T-cell (primary cell): ENCODE measurements at places on chromosomes 1 and 21. TPM values are rescaled to one million over a fixed set of nuclear protein-coding genes. Genes with fewer than 3 reads are reported as not detected.
A peak's percentile ranks its signal among the peaks of the same experiment; 100 is the strongest.

The CD101 gene
- total RNA-seq: 4.8 TPM

The WNT9A gene
- 0.29 TPM for total RNA-seq

The FTCD gene
- total RNA-seq: not detected

The DENND2C gene
- total RNA-seq: 1.5 TPM

DNA sequence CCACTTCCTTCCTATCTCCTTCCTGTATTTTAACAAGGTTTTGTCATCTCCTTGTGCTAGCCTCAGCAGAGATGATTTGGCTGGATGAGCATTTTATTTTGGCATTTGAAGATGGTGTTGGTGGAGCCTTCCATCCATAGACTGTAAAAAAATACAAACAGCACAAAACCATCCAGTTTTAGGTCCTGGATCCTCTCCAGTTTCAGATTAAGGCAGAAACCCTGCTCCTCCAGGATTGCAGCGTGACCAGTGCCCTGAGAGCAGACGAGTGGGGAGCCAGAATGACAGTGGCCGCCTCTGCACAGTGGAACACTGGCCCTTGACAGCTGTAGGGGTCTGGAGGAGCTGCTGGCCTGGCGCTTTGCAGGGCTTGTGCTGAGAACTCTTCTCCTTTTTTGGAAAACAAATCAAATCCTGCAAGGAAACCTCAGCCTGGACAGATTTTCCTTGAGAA lies 72.2 kb upstream of the GADD45A start:
- H3K27me3 ChIP-seq: no peaks in the 10 kb centered on the region
- DNase-seq: no peak
- H3K4me1 ChIP-seq: no peaks in the 10 kb centered on the region
- H3K36me3 ChIP-seq: no peaks in the 10 kb centered on the region

- peaks cover 11% of the 10 kb centered on the region for H3K4me1 ChIP-seq
- peak; percentile 79 for DNase-seq
- no peak within 1 kb of the TSS for H3K27ac ChIP-seq
- no peaks in the 10 kb centered on the region for H3K36me3 ChIP-seq
Observed at GRCh38 chr1:156571919-156572662, at the start of gene IQGAP3. Gene IQGAP3, minus strand, starts transcription at chr1:156572565. Its CDS starts 36 bp downstream, at chr1:156572529.

DNA sequence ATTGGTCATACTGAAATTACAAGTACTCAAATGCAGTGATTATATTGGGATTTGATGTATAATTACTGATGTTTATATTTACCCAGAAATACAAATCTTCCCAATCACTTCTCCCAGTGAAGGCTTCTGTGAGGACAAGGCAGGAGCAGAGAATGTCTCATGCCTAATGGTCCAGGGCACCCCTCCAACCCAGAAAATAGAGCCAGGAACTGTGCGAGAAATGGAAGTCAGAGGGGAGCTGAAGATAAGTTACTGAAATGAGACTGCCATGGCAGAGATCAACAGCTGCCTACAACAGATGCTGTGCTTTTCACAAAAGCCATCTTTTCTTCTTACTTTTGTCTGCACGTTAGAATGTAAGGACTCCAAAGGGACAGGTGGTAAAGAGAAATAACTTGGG lies 171.2 kb downstream of the TTLL7 start:
- no peak overlapping the region for H3K4me3 ChIP-seq
- no peaks in the 10 kb centered on the region for H3K36me3 ChIP-seq
- DNase-seq: no peak
- no peaks in the 10 kb centered on the region for H3K27me3 ChIP-seq
- H3K27ac ChIP-seq: no peak overlapping the region
- H3K4me1 ChIP-seq: no peaks in the 10 kb centered on the region

- peaks cover 54% of the 10 kb centered on the region for H3K4me1 ChIP-seq
- peaks cover 42% of the 10 kb centered on the region for H3K36me3 ChIP-seq
- peak overlapping the region; percentile 45 for H3K4me3 ChIP-seq
- peak; percentile 35 for DNase-seq
- peak overlapping the region; percentile 66 for H3K27ac ChIP-seq
Observed at GRCh38 chr1:205313563-205314308, 7.8 kb downstream of the NUAK2 start.

GRCh38 chr1:99786751-99787501 lies 20.5 kb upstream of the FRRS1 start:
- peaks cover 9% of the 10 kb centered on the region for H3K4me1 ChIP-seq
- no peak overlapping the region for H3K27ac ChIP-seq
- no peak overlapping the region for H3K4me3 ChIP-seq
- H3K36me3 ChIP-seq: no peaks in the 10 kb centered on the region

DNA sequence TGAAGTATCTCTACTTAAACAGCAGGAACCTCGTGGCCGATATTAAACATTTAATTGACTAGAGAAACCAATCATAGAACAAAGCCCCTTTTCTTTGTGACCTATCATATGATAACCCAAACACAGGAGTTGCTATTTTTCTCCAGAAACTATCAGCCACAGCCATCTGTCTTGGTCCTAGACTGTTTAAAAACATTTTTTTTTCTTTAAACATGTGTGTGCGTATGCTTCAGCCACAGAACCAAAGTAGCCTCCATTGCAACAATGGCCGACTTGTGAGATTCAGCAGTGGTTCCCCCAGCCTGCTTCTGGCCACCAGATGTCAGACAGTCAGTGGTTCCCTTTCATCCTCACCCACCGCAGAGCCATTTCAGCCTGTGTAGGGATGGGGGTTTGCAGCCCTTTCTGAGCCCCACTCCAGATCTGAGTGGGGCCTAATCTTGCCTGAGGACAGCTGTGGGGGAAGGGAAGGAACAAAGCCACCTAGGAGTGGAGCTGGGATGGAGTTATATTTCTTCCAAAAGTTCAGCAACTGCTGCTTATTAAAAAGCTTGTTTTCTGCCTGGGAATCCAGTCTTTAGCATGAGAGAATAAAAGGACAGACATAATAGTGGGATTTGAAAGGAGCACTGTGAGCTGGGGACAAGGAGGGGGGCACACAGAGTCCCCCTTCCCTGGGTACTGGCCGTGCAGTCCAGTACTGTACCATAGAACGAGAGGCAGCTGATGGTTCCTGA lies 11.7 kb upstream of the IGSF3 start:
- no peak for DNase-seq
- no peak overlapping the region for H3K4me3 ChIP-seq
- H3K4me1 ChIP-seq: no peaks in the 10 kb centered on the region
- no peaks in the 10 kb centered on the region for H3K36me3 ChIP-seq
- H3K27ac ChIP-seq: no peak overlapping the region

DNA sequence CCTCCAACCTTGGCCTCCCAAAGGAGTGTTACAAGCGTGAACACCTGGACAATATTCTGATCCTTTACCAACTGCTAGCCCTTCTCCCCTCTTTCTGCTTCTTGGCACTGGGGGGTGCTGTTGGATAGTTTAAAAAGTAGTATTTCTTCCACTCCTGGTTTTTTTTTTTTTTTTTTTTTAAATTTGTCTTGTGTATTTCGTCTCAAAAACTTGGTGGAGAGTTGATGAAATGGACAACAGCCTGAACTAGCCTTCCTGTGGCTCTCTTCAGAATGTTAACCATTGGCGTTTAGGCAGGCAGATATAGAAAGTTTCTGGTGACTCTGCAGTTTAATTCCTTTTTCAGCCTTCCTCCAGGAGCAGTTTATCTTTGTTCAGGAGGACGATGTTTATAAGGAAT lies 69.7 kb upstream of the USP24 start:
- no peak for DNase-seq
- H3K4me3 ChIP-seq: no peak overlapping the region
- no peaks in the 10 kb centered on the region for H3K4me1 ChIP-seq
- H3K27ac ChIP-seq: no peak overlapping the region
- H3K27me3 ChIP-seq: no peaks in the 10 kb centered on the region

- H3K36me3 ChIP-seq: no peaks in the 10 kb centered on the region
- H3K27me3 ChIP-seq: peaks cover 11% of the 10 kb centered on the region
- no peak for DNase-seq
- H3K27ac ChIP-seq: no peak overlapping the region
- H3K4me1 ChIP-seq: no peaks in the 10 kb centered on the region
Observed at GRCh38 chr1:182652933-182653332, 31.5 kb downstream of the RGS8 start.

DNA sequence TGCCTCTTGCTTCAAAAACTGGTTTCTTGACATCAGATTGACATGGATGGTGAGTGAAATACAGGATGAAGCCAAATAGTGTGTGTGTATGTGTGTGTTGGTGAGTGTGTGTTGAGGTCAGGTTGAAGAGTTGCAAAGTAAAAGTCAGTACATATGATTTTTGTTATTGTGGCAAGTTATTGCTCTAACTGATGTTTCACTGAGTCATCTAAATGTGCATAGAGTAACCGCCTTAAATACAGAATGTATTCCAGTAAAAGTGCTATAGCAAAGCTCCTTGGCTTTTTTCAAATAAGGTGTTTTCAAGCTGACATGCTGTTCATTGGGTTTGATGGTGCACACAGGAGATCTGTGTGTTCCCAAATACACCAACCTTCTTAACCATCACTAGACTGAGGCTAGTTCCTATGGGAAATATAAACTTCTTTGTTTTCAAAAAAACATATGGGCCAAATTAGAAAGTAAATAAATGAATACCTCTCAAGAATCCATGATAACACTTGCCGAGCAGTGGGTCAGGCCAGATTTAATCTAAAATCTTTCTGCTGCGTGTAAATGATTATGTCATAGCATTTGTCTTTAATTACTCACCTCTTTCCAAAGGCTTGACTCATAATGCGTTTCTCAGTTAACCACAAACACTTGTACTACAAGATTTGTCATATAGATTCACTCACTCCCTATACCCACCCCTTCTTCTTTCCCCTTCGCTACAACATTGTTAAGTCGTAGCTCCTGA lies 151.1 kb downstream of the LYPLAL1 start:
- no peak overlapping the region for H3K27ac ChIP-seq
- H3K4me3 ChIP-seq: no peak overlapping the region
- no peaks in the 10 kb centered on the region for H3K36me3 ChIP-seq
- no peaks in the 10 kb centered on the region for H3K27me3 ChIP-seq

- no peaks in the 10 kb centered on the region for H3K4me1 ChIP-seq
- no peak overlapping the region for H3K27ac ChIP-seq
- no peaks in the 10 kb centered on the region for H3K27me3 ChIP-seq
- DNase-seq: no peak
Observed at GRCh38 chr1:245512980-245513578, 358.3 kb downstream of the KIF26B start.
